ENCODE measurements at places on chromosomes 16 and 17. TPM values are rescaled to one million over a fixed set of nuclear protein-coding genes. Genes with fewer than 3 reads are reported as not detected.

- DNase-seq: peak; percentile 3
- H3K4me1 ChIP-seq: no peaks in the 10 kb centered on the region
- no peaks in the 10 kb centered on the region for H3K27me3 ChIP-seq
Observed at GRCh38 chr17:35138218-35138617, 3.9 kb downstream of the NLE1 start.

- DNase-seq: peak; percentile 82
- H3K36me3 ChIP-seq: no peaks in the 10 kb centered on the region
- H3K27me3 ChIP-seq: no peaks in the 10 kb centered on the region
Observed at GRCh38 chr16:70592106-70592571, 54.2 kb upstream of the IL34 start.

DNA sequence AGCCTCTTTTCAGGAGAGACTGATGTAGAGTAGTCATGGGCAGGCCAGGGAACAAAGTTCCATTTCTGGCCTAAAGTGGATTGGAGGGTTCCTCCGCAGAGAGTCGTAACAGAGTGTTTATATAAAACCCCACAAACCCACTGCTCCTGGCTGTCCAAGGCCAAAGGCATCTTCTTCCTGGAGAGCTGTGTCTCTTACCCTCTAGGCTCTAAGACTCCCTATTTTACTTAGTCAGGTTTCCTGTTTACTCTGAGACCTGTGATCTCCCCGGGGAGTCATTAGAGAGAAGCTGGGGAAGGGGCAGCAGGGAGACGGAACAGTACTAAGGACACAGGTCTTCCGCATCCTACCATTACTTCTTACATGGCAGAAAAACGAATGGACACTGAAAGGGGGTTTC, 69.5 kb downstream of the HIC1 start:
- no peaks in the 10 kb centered on the region for H3K4me1 ChIP-seq
- DNase-seq: no peak
- no peaks in the 10 kb centered on the region for H3K27me3 ChIP-seq
- no peak overlapping the region for H3K27ac ChIP-seq
- H3K36me3 ChIP-seq: no peaks in the 10 kb centered on the region
- no peak overlapping the region for H3K4me3 ChIP-seq

GRCh38 chr17:4272213-4272971, 8.6 kb upstream of the ANKFY1 start:
- H3K36me3 ChIP-seq: no peaks in the 10 kb centered on the region
- H3K27ac ChIP-seq: no peak overlapping the region
- DNase-seq: no peak
- no peaks in the 10 kb centered on the region for H3K4me1 ChIP-seq
- H3K4me3 ChIP-seq: no peak overlapping the region

DNA sequence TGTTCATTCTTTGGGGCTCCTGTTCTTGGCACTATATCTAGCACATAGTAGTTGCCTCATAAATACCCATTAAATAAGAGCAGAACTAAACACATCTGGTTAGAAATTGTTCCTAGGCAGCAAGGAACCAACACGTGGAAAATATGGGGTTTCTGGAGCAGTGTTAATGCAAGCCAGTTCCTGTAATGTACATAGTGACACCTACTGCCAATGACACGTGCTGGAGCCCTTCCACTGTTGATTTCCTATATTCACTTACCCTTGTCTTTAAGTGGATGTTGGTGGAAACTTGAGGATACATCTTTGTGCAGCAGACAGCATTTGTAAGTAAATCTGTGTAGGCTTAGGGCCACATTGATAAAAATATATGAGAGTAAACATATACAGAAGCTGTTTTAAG, 1.6 kb upstream of the IRF8 start:
- no peak for DNase-seq
- no peak overlapping the region for H3K27ac ChIP-seq
- H3K27me3 ChIP-seq: no peaks in the 10 kb centered on the region
- no peaks in the 10 kb centered on the region for H3K4me1 ChIP-seq
- H3K4me3 ChIP-seq: no peak overlapping the region

GRCh38 chr17:49015924-49016774, 19.0 kb downstream of the IGF2BP1 start:
- H3K27ac ChIP-seq: no peak overlapping the region
- DNase-seq: no peak
- H3K4me3 ChIP-seq: no peak overlapping the region
- H3K36me3 ChIP-seq: no peaks in the 10 kb centered on the region
- H3K4me1 ChIP-seq: no peaks in the 10 kb centered on the region

DNA sequence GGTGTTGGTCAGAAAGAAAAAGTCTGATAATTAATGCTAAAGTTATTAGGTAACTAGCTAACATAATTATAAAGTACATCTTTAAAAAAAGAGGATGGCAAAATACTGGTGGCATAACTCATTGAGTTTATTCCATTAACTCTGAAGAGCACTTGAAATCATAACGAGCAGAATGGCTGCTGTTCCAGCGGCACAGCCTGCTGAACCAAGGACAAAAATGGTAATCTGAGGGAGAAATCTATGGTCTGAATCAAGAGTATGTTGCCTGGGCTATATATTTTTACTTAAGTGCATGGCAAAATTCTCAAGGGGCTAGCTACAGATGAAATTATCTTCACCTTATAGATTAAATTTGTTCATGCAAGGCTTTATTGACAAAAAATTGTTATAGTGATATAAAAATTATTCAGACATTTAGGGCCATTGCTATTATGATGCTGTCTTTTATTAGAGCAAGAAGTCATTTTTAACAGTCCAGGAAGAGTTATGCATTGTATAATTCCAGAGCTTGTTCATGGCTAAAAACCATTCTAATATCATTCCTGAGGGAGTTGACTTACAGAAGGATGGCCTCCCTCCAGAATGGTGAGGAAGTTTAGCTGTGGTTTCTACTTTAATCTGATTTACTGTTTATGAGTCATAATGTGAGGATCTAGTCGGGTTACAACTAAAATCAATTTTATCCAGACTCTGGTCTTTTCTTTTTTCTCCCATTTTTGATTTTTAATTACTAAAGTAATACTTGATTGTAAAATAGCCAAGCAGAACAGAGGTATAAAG, 41.4 kb upstream of the ANKFN1 start:
- no peaks in the 10 kb centered on the region for H3K36me3 ChIP-seq
- H3K4me1 ChIP-seq: no peaks in the 10 kb centered on the region
- no peak overlapping the region for H3K4me3 ChIP-seq
- DNase-seq: no peak

GRCh38 chr16:14629612-14629918, 495 bp downstream of the PARN start:
- H3K36me3 ChIP-seq: peaks cover 2% of the 10 kb centered on the region
- H3K27me3 ChIP-seq: no peaks in the 10 kb centered on the region
- H3K4me1 ChIP-seq: no peaks in the 10 kb centered on the region
- peak overlapping the region; percentile 72 for H3K27ac ChIP-seq
- peak overlapping the region; percentile 84 for H3K4me3 ChIP-seq

DNA sequence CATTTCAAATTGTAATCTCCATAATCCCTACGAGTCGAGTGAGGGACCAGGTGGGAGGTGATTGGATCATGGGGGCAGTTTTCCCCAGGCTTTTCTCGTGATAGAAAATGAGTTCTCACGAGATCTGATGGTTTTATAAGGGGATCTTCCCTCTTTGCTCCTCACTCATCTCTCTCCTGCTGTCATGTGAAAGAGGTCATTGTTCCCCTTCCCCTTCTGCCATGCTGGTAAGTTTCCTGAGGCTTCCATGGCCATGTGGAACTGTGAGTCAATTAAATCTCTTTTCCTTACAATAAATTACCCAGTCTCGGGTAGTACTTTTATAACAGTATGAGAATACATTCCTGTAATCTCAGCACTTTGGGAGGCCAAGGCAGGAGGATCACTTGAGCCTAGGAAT, 76.7 kb upstream of the MARCHF10 start:
- no peak overlapping the region for H3K27ac ChIP-seq
- H3K27me3 ChIP-seq: no peaks in the 10 kb centered on the region
- DNase-seq: no peak
- H3K4me3 ChIP-seq: no peak overlapping the region
- no peaks in the 10 kb centered on the region for H3K36me3 ChIP-seq
- no peaks in the 10 kb centered on the region for H3K4me1 ChIP-seq

GRCh38 chr16:89613231-89613953, at the start of gene DPEP1:
Gene DPEP1 (plus strand): TSS chr16:89613642. CDS start chr16:89630411, 16,769 bp downstream.
- no peaks in the 10 kb centered on the region for H3K4me1 ChIP-seq
- no peak within 1 kb of the TSS for H3K27ac ChIP-seq
- no peaks in the 10 kb centered on the region for H3K36me3 ChIP-seq

GRCh38 chr17:36877771-36878170, 59.5 kb upstream of the LHX1 start:
- H3K27ac ChIP-seq: no peak overlapping the region
- DNase-seq: no peak
- H3K4me3 ChIP-seq: no peak overlapping the region
- H3K36me3 ChIP-seq: no peaks in the 10 kb centered on the region
- no peaks in the 10 kb centered on the region for H3K4me1 ChIP-seq

GRCh38 chr16:82522026-82522425, 104.7 kb upstream of the CDH13 start:
- no peaks in the 10 kb centered on the region for H3K36me3 ChIP-seq
- no peaks in the 10 kb centered on the region for H3K27me3 ChIP-seq
- no peak overlapping the region for H3K4me3 ChIP-seq
- no peaks in the 10 kb centered on the region for H3K4me1 ChIP-seq
- DNase-seq: no peak

DNA sequence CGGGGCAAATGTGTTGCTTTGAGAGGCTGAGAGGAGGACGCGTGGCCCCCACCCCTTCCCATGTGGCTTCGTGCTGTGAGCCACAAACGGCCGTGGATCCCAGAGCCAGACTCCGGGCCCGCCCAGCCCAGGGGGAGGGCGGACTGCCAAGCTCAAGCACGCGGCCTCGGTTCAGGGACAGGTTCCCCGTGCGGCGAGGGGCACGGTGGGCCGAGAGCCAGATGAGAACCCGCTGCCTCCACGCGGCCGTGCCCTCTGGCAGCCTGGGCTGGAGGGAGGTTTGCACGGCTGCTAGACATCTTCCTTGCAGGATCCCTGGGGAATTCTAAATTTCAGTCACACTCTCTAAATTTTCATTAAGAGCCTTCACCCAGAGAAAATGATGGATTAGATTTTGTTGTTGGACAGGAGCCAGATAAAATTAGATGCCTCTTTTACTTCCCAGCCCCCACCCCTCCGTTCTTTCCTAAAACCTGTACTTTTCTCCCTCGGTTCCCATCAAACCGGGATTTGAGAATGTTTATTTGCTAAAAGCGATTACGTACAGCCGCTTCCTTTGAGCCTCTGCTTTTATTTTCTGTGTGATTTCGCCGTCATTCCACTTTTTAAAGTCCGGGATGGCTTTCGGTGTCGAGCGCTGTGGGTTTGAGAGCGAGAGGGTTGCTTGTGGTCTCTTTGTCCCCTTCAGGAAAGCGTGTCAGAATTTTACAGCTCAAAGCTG, 25.0 kb upstream of the GNG13 start:
- H3K27me3 ChIP-seq: no peaks in the 10 kb centered on the region
- DNase-seq: no peak

DNA sequence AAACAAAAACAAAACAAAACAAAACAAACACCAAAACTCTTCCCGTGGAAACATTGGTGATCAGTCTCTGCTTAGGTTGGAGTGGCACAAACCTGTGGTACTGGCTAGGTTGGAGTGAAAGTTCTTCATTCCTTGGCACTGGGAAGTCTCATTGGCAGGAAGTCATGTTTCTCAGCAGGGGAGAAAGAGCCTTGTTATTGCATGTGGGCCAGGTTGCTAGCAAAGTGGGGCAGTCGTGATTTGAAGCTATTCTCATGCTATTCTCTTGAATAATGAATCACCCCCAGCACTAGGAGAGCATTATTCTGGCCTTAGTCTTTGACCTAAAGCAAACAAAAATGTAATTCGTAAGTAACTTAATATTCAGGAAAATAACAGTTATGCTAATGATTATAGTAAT, 24.3 kb upstream of the B4GALNT2 start:
- H3K36me3 ChIP-seq: no peaks in the 10 kb centered on the region
- no peak overlapping the region for H3K4me3 ChIP-seq
- DNase-seq: no peak
- no peaks in the 10 kb centered on the region for H3K27me3 ChIP-seq
- H3K4me1 ChIP-seq: no peaks in the 10 kb centered on the region

DNA sequence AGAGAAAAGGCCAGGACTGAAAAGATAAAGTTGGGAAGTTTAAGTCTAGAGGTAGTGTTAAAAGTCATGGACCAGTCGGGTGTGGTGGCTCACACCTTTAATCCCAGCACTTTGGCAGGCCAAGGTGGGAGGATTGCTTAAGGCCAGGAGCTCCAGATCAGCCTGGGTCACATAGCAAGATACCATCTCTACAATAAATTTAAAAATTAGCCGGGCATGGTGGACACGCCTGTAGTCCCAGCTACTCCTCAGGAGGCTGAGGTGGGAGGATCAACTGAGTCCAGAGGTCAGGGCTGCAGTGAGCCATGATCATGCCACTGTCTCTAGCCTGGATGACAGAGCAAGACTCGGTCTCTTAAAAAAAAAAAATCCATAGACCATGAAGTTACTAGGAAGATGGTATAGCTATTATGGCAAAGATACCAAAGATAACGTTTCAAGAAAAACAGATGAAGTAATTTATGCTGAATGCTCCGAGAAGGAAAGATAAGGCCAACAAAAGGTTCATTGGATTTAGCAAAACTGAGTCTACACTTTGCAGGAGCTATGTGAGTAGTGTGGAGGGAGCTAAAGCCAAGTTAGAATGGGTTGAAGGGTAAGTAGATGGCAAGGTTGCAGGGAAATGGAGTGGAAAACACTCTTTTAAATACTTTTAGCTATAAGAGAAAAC, 11.7 kb downstream of the TRIM37 start:
- H3K27ac ChIP-seq: no peak overlapping the region
- H3K36me3 ChIP-seq: no peaks in the 10 kb centered on the region
- no peaks in the 10 kb centered on the region for H3K4me1 ChIP-seq
- no peaks in the 10 kb centered on the region for H3K27me3 ChIP-seq
- H3K4me3 ChIP-seq: no peak overlapping the region

DNA sequence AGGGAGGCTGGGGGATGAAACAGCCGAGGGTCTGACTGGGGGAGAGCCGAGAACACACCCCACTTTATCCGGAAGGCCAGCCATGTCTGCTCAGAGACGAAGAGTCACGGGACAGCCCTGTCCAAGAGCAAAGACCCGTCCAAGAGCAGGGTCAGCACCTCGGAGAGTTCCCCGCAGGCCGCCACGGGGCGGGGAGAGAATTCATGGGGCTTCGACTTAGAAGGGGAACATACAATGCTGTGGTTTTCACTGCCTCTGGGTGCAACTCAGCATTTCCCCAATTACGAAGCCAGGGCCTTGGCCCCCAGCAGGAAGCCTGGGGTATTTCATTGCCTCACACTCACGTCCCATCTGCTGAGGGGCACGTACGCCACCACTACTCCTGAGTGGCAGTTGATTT, 59.3 kb downstream of the JPH3 start:
- DNase-seq: peak; percentile 66
- no peak overlapping the region for H3K4me3 ChIP-seq
- H3K27ac ChIP-seq: no peak overlapping the region
- H3K27me3 ChIP-seq: no peaks in the 10 kb centered on the region
- no peaks in the 10 kb centered on the region for H3K36me3 ChIP-seq

- no peaks in the 10 kb centered on the region for H3K4me1 ChIP-seq
- H3K36me3 ChIP-seq: no peaks in the 10 kb centered on the region
- peak overlapping the region; percentile 4 for H3K4me3 ChIP-seq
- H3K27me3 ChIP-seq: no peaks in the 10 kb centered on the region
- H3K27ac ChIP-seq: peak overlapping the region; percentile 90
Observed at GRCh38 chr17:75876938-75877751, 1.2 kb downstream of the TRIM47 start.

Gene OTOP3
- not detected for polyA plus RNA-seq

Gene CORO6
- polyA plus RNA-seq: 51.6 TPM

Gene DRC7
- polyA plus RNA-seq: 0.08 TPM

Gene ASGR2
- polyA plus RNA-seq: not detected

Gene SAP30BP
- 127 TPM for polyA plus RNA-seq

Gene CCDC137
- 7.9 TPM for polyA plus RNA-seq

Gene TEKT1
- not detected for polyA plus RNA-seq

Gene RHBDL1
- polyA plus RNA-seq: not detected

Gene SARM1
- polyA plus RNA-seq: 10.3 TPM

Gene CIITA
- 2.4 TPM for polyA plus RNA-seq

Gene PRSS21
- polyA plus RNA-seq: not detected

Gene GRAPL
- polyA plus RNA-seq: not detected

Gene DDX42
- polyA plus RNA-seq: 63.7 TPM

Gene KCNJ18
- not detected for polyA plus RNA-seq

Measured in aorta (tissue), 5 donors.